CD4-positive, alpha-beta T cell treated with Interleukin-4 for 4 hours (primary cell): ENCODE measurements at places on chromosomes 13 and 19.

DNA sequence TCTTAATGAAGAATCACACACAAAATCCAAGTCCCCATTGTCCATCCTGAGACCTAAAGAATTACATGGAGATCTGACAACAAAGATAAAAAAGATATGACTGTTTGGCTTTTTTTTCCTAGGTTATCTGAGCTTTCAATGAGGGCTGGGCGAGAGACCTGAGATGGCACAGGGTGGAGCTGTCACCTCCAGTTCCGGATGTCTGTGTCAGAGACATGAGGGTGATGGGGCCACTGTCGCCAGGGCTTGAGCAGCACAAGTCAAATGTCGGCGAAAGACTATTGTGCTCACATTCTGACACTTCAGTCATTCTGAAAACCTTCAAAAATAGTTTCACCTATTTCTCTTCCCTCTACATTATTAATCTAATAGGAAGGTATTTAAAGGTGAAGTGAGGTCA is 65.7 kb downstream of the SLC7A1 start:
- peak; percentile 32 for DNase-seq

- DNase-seq = no peak
These were observed 146.7 kb downstream of the SOX1 start for GRCh38 chr13:112213467-112214255.

GRCh38 chr13:40329781-40330485 is 336.5 kb downstream of the FOXO1 start:
- DNase-seq = no peak

- DNase-seq = no peak
These were observed 97.3 kb downstream of the TDRD3 start for GRCh38 chr13:60494296-60494695.

GRCh38 chr19:48113190-48113917 is 2.7 kb upstream of the PLA2G4C start:
- no peak for DNase-seq

DNA sequence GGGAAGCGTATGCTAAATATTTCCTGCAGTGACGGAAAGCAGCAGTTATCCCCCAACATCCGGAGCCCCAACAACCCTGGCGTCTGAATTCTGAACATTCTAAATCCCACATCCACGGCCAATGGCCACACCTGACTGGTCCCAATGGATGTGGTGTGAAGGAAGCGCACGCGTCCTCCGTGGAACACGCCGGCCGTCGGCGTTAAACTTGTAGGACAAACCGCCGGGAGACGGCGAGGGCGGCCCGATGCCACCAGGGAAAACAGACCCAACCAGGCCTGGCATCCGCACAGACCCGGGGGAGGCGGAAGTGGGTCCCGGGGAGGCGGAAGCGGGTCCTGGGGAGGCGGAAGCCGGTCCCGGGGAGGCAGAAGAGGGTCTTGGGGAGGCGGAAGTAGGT is 3.2 kb downstream of the SHC2 start:
- DNase-seq = no peak

DNA sequence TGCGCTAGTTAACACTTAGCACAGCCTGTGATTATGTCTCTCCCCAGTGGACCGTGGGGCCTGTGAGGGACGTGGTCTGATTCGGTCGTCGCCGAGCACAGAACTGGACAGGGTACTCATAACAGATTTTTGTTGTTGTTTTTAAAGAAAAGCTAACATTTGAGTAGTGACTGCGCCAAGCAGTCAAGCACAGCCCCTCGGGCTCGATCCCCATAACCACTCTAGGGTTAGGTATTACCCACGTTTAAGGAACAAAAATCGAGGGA is 805 bp upstream of the PTOV1 start:
- DNase-seq = no peak

DNA sequence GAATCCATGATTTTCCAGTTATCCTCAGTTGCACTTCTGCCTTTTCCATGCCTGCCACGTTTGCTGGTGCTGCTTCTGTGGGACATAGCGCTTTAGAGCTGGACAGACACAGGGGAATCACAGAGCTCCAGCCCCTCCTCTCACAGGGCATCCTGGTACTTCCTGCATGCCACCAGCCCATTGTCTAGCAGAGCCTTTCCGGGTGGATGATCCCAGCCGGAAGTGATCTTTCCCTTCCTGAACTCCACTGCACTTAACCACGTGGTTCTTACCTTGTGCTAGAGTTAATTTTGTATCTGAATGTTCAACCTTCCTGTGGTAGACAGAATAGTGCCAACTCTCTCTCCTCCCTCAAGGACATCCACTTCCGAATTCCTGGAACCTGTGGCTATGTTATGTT is 12.6 kb upstream of the OLFM4 start:
- no peak for DNase-seq

GRCh38 chr19:3537438-3538240 is 1.3 kb upstream of the TEKTIP1 start:
- no peak for DNase-seq

- DNase-seq = no peak
These were observed 12.1 kb downstream of the TMPRSS9 start for GRCh38 chr19:2372076-2372612.

DNA sequence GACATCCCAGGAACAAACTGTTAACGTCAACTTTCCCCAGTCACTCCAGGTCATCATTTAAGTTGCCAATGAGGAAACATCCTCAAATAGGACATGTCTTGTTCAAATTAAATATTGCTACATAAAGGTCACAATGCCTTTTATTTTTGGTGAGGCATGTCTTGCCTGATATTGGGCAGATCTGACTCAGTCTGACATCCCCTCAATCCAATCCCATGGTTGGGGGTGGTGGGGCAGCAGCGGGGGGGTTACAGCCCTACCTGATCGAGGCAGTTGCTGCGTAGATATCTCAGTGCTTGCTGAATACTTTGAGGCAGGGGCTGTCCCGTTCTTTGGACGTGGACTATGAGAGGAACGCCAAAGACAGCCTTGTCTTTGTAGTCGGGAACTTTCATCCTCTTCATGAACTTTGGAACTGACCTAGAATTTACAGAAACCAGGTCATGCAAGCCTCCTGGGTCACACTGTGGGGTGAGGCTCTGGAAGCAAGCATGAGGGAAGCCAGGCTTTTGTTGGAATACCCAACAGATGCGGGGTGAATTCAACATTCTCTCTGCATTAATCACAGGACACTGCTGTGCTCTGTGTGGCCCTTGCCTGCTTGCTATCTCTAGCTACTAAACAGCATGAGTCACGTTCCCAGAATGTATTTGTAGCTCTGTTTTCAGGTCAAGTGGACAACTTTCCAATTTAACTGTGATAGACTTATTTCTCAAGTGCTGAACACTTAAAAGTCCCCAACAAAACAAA is 109.8 kb downstream of the KL start:
- DNase-seq = no peak
